Immature natural killer cell (primary cell): ENCODE measurements at places on chromosomes 7 and 10. TPM values are rescaled to one million over a fixed set of nuclear protein-coding genes. Genes with fewer than 3 reads are reported as not detected.

Gene GHRHR
- not detected for polyA plus RNA-seq

Gene ING3
- 29.5 TPM for polyA plus RNA-seq

Gene KIF11
- polyA plus RNA-seq, result 0.55 TPM

Gene CCDC136
- polyA plus RNA-seq, result 0.24 TPM

Gene TSPAN15
- polyA plus RNA-seq, result 2.4 TPM

Gene GLI3
- polyA plus RNA-seq, result not detected

GRCh38 chr7:511476-512145, 8.0 kb downstream of the PDGFA start:
- DNase-seq, result no peak
- H3K27ac ChIP-seq, result no peak overlapping the region
- peaks cover 7% of the 10 kb centered on the region for H3K27me3 ChIP-seq
- no peak overlapping the region for H3K4me3 ChIP-seq
- no peaks in the 10 kb centered on the region for H3K36me3 ChIP-seq
- no peaks in the 10 kb centered on the region for H3K4me1 ChIP-seq

DNA sequence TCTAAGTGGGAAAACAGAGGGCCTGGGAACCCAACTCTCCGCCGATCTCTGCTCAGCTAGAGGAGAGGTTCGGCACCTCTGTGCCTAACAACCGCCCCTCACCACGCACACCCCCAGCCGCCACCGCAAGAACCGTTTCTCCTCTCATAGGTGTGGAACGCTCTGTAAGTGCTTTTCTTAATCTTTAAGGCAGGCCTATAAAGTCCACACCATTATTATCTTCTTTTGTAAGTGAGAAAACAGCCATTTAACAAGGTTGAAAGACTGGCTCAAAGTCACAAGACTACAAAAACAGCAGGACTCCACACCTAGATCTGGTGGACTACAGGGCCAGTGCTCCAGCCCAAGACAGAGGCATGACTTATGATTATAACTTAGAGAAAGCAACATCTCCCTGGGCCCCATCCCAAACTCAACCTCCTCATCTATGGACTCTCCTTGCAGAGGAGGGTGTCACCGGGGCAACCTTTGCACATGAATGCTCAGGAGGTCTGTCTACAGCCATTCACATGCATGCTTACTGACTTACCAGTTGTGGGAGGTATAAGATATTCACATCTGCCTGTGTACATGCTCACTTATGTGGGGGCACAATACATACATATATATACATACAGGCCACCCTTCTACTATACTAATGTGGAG, 7.9 kb upstream of the NKX2-3 start:
- no peak overlapping the region for H3K4me3 ChIP-seq
- DNase-seq, result no peak
- peaks cover 4% of the 10 kb centered on the region for H3K36me3 ChIP-seq
- peaks cover 23% of the 10 kb centered on the region for H3K27me3 ChIP-seq
- H3K27ac ChIP-seq, result no peak overlapping the region

DNA sequence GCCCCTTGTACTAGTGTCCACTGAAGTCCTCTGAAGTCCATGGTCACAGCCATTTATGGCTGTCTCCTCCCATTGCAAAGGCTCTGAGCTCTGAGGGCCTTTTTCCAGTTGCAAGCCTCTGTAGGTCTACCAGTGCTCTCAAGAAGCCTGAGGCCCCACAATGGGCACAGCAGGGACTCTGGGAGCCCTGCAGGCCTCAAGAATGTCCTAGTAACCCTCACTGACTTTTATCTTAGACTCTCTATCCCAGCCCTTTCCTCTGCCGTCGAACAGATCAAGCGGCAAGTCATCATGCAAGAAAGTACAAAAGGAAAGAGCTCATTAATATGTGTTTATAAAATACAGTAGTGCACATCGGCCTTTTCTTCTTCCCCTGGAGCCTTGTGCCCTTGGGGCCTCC, 23.4 kb downstream of the VWA2 start:
- DNase-seq, result no peak
- no peak overlapping the region for H3K4me3 ChIP-seq
- no peaks in the 10 kb centered on the region for H3K36me3 ChIP-seq

DNA sequence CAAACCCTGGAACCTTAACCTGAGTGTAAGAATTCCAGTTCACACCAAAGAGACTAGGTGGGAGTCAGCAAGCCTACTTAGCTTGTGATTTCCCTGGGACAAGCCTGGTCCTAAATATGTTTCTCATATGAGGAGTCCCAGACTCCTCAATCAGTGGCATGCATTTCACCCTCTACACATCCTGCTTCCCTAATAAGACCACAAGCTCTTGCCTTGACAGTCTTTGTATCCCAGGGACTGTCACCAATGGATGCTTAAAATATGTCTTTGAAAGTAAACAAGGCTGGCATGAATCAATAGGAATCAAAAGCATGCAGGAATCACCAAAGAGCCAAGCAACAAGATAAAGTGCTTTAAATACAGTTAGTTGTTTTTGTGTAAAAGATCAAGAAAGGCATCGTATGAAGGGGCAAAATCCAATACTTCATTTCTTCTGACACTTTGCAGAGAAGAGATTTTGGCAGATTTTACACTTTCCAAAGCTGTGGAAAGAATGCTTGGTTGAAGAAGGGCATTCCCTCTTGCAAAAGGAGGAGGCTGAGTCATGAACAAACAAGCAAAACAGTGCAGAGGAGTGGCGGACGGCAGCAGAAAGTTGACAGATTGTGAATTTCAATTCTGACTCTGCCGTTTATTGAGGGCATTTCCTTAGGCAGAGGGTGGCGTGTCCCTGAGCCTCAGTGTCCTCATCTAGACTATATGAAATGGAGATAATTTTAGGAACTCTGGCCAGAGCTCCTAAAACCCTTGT, 8.5 kb upstream of the NFE2L3 start:
- no peak for DNase-seq
- no peaks in the 10 kb centered on the region for H3K4me1 ChIP-seq
- no peak overlapping the region for H3K4me3 ChIP-seq
- no peaks in the 10 kb centered on the region for H3K36me3 ChIP-seq
- H3K27ac ChIP-seq, result no peak overlapping the region

- no peaks in the 10 kb centered on the region for H3K36me3 ChIP-seq
- H3K27ac ChIP-seq, result no peak overlapping the region
- no peak overlapping the region for H3K4me3 ChIP-seq
- DNase-seq, result no peak
- H3K4me1 ChIP-seq, result no peaks in the 10 kb centered on the region
- H3K27me3 ChIP-seq, result peaks cover 3% of the 10 kb centered on the region
Observed at GRCh38 chr10:11381023-11381422, 230.4 kb downstream of the USP6NL start.

DNA sequence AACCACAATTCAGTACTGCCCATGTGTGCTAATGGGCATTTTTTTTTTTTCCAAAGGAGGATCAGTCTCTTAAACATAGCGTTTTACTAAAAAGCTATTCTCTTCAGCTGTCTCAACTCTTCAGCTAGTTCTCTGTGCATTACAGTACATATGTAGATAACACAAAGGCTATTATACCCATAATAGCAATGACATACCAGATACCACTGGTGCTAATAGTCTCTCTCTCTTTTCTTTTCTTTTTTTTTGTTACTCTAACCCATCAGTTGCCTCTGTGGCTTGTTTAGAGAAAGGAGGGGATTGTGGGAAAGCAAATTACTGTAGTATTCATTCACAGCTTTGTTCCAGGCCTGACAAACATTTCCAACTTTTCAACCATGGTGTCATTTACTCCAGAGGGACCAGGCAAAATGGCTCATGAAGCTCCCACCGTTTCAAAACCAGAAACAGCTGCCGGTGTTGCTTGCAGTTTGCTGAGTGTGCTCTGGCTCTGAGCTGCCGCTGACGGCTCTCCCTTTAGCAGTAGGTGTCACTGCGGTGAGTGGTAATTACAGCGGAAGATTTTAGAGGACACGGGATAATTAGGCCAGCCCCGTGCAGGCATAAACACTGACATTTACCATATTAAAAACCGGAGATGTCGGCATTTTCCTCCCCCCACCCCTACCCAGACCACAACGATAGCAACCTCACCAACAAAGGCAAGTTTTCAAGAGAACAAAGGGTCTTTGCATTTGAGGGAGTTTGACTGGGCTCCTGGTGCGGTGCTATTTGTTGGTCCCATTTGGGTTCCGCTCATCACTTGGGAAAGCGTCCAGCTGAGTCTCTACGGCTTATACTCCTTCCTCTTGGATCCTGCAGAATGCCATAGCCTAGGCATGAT, 1005.5 kb downstream of the KCNMA1 start:
- H3K27me3 ChIP-seq, result peaks cover 2% of the 10 kb centered on the region
- no peaks in the 10 kb centered on the region for H3K36me3 ChIP-seq
- peak overlapping the region; percentile 60 for H3K4me3 ChIP-seq
- DNase-seq, result no peak

DNA sequence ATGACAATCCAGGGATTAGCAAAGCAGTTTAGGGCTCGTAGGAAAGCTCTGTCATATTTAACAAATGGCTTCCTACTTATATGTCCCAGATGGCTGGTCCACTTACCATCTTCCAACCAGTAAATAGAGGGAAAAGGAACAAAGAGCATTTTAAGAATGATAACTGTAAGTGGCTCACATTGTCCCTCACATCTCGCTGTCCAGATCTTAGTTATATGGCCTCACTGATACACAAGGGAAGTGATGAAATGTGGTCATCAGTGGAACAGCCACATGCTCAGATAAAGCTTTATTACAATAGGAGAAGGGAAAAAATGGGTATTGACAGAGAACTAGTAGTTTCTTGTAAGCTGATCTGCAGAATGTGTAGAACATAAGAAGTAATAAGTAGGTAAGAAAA, 35.8 kb downstream of the IQUB start:
- no peak overlapping the region for H3K27ac ChIP-seq
- no peak for DNase-seq
- no peak overlapping the region for H3K4me3 ChIP-seq
- H3K27me3 ChIP-seq, result no peaks in the 10 kb centered on the region
- no peaks in the 10 kb centered on the region for H3K4me1 ChIP-seq
- H3K36me3 ChIP-seq, result no peaks in the 10 kb centered on the region

- H3K27me3 ChIP-seq, result peaks cover 10% of the 10 kb centered on the region
- no peak for DNase-seq
- peaks cover 14% of the 10 kb centered on the region for H3K4me1 ChIP-seq
Observed at GRCh38 chr10:80167471-80168161, 35.1 kb downstream of the PLAC9 start.

DNA sequence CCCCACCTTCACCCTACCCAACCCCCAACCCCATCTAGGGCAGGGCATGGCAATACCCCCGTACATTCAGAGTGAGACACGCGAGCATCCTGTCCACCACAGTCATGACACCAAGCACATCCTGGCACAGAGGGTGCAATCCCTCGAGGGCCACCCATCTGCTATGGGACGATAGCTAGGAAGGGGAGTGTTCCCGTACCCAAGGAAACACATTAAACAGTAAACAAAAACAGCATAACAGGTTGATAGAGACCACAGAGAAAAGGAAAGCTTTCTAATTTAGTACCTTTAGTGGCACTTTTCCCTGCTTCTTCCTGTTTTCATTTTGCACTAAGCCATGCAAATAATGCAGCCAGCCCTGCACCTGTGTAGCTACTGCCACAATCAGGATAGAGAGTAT, 2.3 kb upstream of the SMKR1 start:
- peaks cover 59% of the 10 kb centered on the region for H3K4me1 ChIP-seq
- H3K36me3 ChIP-seq, result no peaks in the 10 kb centered on the region

DNA sequence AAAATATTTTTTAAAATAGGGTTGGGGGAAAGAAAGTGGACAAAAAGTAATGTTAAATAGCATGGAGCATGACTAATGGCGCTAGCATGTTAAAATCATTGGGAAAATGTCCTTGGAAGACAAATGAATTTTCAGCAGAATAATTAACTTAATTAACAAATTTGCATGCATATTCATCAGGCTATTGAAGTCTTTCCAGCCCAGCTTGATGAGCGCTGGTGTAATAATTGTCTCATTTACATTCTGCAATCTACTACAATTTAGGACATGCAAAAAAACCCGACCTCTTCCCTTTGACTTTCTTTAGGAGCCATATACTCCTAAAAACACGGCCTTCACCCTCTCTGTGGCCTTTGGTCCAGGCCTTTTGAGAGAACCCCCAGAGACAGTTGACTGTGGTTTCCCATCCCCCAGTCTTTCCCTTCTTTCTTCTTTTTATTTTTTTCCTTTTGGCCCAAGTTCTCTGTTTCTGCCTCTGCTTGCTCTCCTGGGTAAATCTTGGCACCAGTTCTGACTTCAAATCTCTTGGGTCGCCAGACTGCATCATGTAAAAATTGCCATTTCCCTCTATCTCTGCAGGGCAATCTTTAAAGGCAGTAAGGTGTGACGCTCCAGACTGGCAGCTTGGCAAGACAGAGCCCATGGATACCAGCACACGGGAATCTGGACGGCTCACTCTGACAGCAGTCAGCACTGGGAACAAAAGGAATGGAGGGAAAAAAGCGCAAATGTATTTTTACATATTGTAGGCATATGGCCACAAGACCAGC, 105.5 kb downstream of the NEUROD6 start:
- no peak overlapping the region for H3K27ac ChIP-seq
- H3K4me1 ChIP-seq, result no peaks in the 10 kb centered on the region
- no peak overlapping the region for H3K4me3 ChIP-seq
- H3K36me3 ChIP-seq, result no peaks in the 10 kb centered on the region

GRCh38 chr10:110852255-110852896, 19.4 kb upstream of the PDCD4 start:
- DNase-seq, result no peak
- H3K36me3 ChIP-seq, result no peaks in the 10 kb centered on the region
- H3K27ac ChIP-seq, result no peak overlapping the region
- H3K4me3 ChIP-seq, result no peak overlapping the region

GRCh38 chr7:44310221-44310848, 15.1 kb downstream of the CAMK2B start:
- H3K27ac ChIP-seq, result no peak overlapping the region
- H3K4me3 ChIP-seq, result peak overlapping the region; percentile 75

- H3K27me3 ChIP-seq, result peaks cover 6% of the 10 kb centered on the region
- no peak for DNase-seq
- H3K4me1 ChIP-seq, result peaks cover 13% of the 10 kb centered on the region
- H3K4me3 ChIP-seq, result no peak overlapping the region
- no peak overlapping the region for H3K27ac ChIP-seq
- H3K36me3 ChIP-seq, result no peaks in the 10 kb centered on the region
Observed at GRCh38 chr10:88388324-88388723, 194.8 kb downstream of the RNLS start.

- peak; percentile 30 for DNase-seq
- H3K27ac ChIP-seq, result peak overlapping the region; percentile 100
- no peaks in the 10 kb centered on the region for H3K36me3 ChIP-seq
- H3K27me3 ChIP-seq, result no peaks in the 10 kb centered on the region
Observed at GRCh38 chr7:142714375-142714774, 34.9 kb upstream of the PRSS1 start.

DNA sequence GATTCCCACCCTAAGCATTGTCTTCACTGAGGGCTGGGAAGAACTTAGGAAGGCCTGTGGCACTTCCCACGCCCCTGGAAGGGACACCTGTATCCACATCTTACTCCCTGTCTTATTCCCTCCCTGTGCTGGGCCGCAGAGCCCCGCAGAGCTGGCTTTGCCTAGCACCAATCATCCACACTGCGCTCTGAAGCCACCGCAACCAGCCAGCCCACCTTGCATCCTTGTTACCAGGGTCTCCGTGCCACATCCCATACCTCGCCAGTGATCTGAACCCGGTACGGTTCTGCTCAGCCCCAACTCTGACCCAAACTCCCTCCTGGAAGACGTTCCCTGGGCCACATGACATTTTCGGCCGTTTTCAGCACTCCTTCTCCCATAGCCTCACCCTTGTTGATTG, 101.4 kb upstream of the PITRM1 start:
- no peaks in the 10 kb centered on the region for H3K36me3 ChIP-seq
- H3K4me1 ChIP-seq, result no peaks in the 10 kb centered on the region
- peaks cover 17% of the 10 kb centered on the region for H3K27me3 ChIP-seq
- no peak overlapping the region for H3K4me3 ChIP-seq
- H3K27ac ChIP-seq, result no peak overlapping the region
- no peak for DNase-seq

- H3K27ac ChIP-seq, result no peak overlapping the region
- H3K36me3 ChIP-seq, result no peaks in the 10 kb centered on the region
- no peaks in the 10 kb centered on the region for H3K4me1 ChIP-seq
- peaks cover 3% of the 10 kb centered on the region for H3K27me3 ChIP-seq
- H3K4me3 ChIP-seq, result no peak overlapping the region
- no peak for DNase-seq
Observed at GRCh38 chr7:132291481-132291880, 284.8 kb downstream of the PLXNA4 start.
